RCC 7860 (cell line): ENCODE measurements at places on chromosomes 7 and 10.

GRCh38 chr10:12631216-12631615, 281.9 kb downstream of the CAMK1D start:
- DNase-seq, result no peak

- no peak for DNase-seq
Measured at GRCh38 chr7:134919240-134919641, 67.1 kb upstream of the AGBL3 start.

GRCh38 chr10:124342136-124342820, 76.4 kb downstream of the OAT start:
- no peak for DNase-seq

- no peak for DNase-seq
Measured at GRCh38 chr7:117683430-117684175, 189.6 kb downstream of the CTTNBP2 start.

DNA sequence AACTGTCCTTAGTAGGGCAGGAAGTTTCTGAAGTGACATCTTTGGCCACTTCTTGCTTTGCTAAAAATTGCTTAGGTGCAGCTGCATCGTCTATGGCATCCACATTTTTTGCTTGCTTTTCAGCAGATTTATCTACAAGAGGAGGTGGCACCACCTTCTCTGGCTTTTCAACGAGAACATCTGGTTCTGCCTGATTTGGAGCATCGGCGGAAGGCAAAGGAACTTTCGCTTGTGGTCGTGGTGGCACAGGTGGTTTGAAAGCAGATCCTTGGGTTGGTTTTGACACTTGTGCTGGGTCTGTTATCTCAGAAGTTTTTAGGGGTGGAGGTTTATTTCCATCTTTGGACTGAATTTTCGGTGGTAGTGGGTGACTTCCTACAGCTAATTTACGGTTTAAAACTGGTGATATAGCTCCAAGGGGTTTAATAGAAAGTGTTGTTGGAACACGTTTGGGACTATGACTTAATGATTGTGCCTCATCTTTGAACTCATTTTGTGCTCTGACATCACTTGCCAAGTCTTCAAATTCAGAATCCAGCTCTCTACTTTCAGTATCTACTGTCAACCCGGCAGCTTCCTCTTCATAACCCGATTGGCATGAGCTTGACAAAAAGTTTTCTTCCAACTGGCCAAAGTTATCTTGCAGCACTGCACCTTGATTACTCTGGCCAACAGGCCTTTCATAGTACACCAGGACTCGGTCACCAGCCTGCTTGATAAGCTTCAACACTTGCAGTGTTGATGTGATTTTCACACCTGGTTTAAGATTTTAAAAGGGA, 44.0 kb downstream of the SLC18A2 start:
- DNase-seq, result no peak

- no peak for DNase-seq
Measured at GRCh38 chr7:106290319-106290718, 5.5 kb upstream of the NAMPT start.

GRCh38 chr10:51658000-51658399, 41.4 kb downstream of the CSTF2T start:
- DNase-seq, result no peak

DNA sequence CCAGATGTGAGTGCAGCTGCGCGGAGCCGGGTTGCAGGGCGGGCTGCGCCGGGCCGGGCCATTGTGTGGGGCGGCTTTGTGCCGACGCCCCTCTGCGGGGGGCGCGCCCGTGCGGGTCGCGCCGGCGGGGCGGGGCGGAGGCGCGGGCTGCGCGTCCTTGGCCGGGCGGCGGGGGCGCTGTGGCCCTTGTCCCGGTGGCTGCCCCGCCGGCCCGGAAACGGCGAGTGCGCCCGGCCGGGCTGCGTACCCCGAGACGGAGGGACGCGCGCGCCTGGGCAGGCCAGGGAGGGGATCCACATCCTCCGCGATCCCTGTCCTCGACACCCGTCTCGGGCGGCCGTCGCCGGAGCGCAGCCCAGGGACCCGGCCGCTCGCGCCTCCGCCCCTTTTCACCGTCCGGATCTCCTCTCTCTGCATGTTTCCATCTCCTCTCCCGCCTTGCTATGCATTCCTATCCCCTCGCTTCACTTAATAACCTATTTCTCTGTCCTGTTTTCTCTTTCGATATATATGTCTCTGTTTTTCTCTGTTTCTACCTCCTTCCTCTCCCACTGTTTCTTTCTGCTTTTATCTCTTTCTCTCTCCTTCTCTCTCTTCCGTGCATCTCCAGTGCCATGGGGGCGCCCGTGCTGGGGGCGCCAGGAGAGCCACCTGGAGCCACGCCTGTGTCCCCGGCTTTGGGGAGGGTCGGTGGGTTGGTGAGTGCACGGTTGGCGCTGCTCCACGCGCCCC, 765 bp downstream of the PFKFB3 start:
- peak; percentile 20 for DNase-seq

DNA sequence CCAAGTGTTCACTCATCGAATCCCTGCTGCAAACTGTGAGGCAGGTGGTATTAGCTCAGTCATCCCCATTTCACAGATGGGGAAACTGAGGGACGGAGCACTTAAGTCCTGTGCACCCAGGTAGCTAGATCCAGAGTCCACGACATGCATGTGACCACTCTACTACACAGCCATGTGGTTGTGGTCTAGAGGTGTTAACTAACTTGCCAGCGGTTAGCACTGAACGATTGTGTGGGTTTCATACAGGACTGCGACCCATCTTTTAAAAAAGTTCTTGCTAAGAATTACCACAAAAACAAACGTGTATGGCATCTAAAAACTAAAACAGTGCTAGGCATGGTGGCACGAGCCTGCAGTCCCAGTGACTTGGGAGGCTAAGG, 16.1 kb upstream of the ABCC2 start:
- no peak for DNase-seq

- DNase-seq, result no peak
Measured at GRCh38 chr7:16098058-16098457, 323.3 kb downstream of the CRPPA start.

DNA sequence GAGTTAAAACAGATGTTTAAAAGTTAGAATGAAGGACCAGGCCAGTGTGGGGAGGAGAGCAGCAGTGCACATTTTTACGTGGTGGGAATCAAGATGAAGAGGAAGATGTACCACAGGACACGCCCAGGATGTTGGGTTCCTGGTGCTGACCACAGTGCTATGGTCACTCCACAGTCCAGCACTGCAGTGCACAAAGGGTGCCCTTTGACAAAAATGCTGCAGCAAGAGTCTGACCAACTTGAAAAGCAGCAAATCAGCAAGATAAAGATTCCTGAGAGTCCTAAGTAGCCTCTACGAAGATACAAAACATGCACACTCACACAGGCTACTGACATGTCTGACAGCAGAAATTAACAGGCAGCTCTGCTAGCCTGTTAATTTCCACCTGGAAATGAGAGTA, 107.1 kb downstream of the PIP4K2A start:
- no peak for DNase-seq

DNA sequence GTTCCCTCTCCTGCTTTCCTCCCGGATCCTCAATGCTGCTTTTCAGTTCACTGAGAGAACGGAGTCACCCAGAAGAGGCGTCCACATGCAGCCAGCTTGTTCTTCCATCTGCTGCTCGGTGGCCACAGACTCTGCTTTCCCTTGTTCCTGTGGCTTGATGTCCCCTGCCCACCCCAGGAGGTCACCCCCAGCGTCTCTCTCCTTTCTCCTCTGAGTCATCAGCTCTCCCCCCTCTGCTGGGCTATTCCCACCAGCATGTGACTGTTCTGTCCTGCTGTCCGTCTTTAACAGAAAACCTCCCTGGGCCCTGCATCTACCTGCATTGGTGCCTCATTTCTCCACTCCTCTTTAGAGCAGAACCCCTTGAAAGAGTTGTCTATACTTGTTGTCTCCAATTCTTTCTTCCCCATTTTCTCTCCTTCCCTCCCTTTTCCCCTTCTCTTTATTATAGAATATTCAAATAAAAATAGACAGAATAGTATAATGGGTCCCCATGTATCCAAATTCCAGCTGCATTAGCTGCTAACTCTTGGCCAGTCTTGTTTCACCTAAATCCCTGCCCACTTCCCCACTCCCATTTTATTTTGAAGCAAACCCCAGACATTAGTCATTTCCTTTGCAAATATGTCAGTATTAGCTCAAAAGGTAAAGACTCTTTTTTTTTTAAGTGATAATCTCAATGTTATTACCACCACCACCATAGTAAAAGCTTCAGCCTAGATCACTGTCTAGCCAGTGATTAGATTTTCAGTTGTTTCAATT, 4.1 kb downstream of the ZNF282 start:
- no peak for DNase-seq

DNA sequence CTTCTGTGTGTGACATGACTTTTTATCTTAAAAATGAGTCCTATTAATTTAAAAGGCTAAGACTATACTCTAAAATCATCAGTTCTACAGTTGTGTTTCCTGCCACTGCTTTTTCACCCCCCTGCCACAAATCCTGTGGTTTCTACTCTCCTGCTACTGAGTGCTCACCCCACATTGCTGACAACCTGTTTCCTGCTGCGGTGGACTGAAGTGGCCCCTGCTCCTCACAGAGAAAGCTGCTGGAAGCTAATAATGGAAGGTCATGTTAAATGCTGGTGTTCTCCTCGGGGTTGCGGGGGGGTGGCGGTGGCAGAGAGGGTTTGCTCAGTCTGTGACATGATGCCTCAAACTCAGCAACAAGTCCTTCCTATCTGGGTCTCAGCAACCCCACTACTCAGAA, 113.2 kb upstream of the INHBA start:
- DNase-seq, result no peak

DNA sequence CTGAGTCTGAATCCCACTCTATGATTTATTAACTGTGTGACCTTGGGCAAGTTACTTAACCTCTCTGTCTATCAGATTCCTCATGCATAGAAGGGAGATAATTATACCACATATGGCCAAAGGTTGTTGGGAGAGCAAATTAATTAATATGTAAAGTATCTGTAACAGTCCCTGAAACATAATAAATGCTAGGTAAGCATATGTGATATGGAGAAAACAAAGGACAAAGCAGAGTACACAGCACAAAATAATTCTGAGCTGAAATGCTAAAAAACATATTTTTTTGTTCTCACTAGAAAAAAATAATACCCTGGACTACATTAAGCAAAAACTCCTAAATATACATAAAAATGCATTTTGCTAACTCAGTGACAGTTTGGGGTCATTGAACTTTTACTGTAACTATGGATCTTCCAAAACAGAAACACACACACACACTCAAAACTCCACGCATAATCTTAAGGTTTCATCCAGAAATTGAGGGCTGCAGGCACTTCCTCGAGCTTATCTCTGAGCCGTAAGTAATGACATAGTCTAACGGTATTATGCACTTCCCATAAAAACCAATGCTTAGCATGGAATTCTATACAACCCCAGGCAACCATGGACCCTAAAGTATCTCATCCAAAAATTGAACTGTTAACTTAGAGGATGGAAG, 201.7 kb upstream of the PTN start:
- DNase-seq, result no peak

DNA sequence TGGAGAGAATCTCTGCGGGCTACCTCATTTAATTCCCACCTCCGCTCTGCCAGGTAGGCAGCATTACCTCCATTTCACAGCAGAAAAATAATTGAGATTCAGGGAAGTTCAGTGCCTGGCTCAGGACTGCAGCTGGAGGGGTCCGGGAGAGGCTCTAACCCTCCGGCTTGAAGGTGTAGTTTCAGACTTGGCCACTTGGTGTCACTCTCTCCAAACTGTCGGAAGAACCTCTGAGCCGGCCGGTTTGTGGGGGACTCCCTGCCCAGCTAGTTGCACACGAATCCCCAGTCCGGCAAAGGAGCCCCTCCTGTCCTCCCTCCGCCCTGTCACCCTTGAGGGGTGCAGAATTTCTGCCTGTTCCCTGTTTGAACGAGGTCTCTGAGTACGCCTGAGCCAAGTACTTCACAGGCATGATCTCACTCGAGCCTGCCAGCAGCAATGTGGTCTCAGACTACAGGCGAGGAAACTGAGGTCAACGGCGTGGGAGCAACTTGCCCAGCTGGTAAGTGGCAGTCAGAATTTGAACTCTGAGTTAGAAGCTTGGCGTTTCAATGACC, 144.7 kb upstream of the ZNF716 start:
- DNase-seq, result no peak

DNA sequence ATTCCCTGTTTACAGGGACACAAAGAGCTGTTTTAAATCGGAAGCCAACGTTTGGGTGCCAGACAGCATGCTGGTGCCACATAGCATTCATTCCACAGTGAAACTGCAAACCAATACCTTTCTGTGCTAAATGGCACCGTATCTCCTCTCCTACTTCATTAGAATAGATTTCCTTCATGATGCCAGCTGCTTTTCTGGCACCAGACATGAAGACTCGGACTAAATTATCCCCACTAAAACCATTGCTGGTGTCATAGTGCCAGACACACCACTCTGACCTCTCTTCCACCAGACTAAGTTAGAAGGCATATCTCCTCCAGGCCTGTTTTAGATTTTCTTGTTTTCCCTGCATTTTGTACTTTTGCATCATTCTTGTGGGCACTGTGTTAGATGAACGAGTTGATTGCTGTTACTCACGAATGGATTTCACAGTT, 155.1 kb downstream of the ETV1 start:
- no peak for DNase-seq

DNA sequence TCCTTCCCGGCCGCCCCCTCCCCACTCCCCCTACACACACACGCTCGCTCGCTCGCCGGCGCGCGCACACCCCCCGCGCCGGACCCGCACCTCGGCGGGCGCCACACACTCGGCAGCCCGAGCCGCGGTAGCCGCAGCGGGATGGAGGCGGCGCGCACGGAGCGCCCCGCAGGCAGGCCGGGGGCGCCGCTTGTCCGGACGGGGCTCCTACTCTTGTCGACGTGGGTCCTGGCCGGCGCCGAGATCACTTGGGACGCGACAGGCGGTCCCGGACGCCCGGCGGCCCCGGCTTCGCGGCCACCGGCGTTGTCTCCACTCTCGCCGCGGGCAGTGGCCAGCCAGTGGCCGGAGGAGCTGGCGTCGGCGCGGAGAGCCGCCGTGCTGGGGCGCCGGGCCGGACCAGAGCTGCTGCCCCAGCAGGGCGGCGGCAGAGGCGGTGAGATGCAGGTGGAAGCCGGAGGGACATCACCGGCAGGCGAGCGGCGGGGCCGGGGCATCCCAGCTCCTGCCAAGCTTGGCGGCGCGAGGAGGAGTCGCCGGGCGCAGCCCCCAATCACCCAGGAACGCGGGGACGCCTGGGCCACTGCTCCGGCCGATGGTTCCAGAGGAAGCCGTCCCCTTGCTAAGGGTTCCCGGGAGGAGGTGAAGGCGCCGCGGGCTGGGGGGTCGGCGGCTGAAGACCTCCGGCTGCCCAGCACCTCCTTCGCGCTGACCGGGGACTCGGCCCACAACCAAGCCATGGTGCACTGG, at the start of gene SORCS3:
Gene SORCS3 (plus strand): TSS at position 104 of the 750 bp plus-strand sequence.
- DNase-seq, result no peak

- DNase-seq, result no peak
Measured at GRCh38 chr10:8260645-8261044, 206.2 kb downstream of the GATA3 start.

DNA sequence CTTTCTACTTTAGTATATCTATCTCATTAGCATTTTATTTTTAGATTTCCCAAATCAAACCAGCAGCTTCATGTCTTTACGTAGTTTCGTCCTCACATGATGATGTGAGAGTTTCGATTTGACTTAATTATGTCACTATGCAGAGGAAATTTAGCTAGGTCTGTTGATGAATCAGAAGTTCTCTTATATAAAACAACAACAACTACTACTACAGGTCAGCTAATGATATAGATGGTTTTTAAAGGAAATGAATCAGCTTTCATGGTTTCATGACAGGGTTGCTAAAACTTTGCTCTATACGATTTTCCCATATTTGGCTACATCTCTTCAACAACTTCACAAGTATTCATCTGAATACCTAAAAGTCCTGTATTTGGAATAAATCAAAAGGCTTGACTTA, 28.6 kb downstream of the JAZF1 start:
- DNase-seq, result no peak

- no peak for DNase-seq
Measured at GRCh38 chr10:18345308-18345707, 205.1 kb downstream of the CACNB2 start.

GRCh38 chr7:3043544-3044371, at the start of gene CARD11:
CARD11 (minus strand) TSS chr7:3043867; CDS start chr7:2958506, 85,361 bp downstream.
- no peak for DNase-seq
